ENCODE measurements at places on chromosomes 3 and 15.

- DNase-seq: no peak
Observed at GRCh38 chr3:45362758-45363157, 25.6 kb upstream of the LARS2 start.

GRCh38 chr15:55250392-55250791, 39.2 kb downstream of the RAB27A start:
- no peak for DNase-seq

GRCh38 chr3:23221136-23221535, 18.0 kb downstream of the UBE2E2 start:
- DNase-seq: no peak

- DNase-seq: no peak
Observed at GRCh38 chr15:50176869-50177268, 5.1 kb upstream of the SLC27A2 start.

DNA sequence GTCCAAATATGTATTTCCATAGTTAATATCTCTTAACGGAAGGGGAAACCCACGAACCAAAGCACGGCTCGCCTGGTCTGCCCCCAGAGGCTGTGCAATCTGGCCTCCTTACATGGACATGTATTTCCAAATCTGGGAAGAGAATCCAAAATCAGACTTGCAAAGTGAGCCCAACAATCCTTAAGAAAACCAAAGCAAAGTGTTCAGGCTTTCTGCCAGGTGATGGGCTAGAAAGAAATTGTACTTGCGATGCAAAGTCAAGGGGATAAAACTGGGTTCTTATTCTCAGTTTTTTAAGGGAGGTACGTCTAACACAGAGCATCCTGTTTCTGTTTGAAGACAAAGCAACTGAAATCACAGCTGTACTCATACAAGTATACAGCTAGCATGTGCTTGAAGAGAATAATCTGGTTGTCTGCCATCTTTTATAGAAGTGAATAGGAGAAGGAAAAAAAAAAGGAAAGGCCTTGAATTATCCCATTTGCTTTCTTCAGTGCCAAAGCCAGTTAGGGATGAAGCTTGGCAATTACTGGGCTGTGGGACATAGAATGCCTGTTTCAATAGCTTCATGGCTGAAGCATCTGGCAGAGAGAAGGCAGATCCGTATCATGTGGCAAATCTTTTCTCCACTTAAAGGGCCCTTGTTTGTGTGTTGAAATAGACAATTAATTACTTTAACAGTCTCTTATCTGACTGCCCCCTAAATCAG, 48.4 kb downstream of the LRIG1 start:
- DNase-seq: no peak

GRCh38 chr3:152960684-152961083, 125.8 kb downstream of the P2RY1 start:
- no peak for DNase-seq

- DNase-seq: no peak
Observed at GRCh38 chr3:160355826-160356225, 43.2 kb downstream of the IFT80 start.

DNA sequence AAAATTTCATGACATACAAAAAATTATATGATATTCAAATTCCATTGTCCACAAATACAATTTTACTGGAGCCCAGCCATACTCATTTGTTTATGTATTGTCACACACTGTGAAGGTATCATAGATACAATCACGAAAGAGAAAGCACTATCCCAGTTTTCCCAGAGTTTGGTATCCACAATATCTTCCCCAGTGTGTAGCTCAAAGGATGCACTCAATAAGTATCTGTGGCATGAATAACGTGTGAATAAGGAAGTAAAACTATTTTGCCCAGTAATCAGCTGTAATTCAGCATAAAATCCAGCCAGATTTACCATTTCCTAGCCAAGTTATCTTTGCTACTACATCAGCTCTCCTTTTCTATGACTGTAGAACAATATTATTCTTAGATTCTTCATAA, 131.3 kb upstream of the KCNMB2 start:
- DNase-seq: no peak

DNA sequence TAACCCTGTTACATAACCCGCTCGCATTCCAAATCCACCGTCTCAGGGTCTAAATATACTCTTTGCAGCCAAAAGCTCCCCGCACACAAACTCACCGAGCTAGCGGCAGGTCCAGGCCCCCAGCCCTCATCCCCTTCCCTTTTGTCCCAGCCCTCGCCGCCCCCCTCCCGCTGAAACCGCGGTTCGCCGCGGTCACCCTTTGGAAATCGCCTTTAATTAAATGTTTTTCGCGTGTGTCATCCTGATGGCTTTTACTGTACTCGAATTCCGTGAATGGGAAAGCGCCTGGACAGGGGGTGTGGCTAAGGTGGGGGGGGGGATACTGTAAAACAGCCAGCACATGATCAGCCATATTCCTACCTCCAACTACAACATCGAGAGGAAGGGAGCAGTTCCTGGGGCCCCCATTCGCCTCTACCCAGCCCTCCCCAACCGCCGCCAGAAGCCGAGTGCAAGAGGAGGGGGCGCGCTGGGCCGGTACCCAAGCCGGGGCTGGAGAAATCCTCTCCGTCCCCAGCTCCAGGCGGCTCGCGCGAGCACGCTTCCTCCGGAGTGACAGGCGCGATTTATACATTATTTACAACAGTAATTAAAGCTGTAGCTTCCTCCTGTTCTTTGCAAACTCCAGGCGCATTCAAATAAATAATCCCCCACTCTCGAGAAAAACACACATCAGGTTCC, 1.7 kb downstream of the RORA start:
- DNase-seq: no peak

- no peak for DNase-seq
Observed at GRCh38 chr3:15750143-15750542, 47.6 kb downstream of the ANKRD28 start.

DNA sequence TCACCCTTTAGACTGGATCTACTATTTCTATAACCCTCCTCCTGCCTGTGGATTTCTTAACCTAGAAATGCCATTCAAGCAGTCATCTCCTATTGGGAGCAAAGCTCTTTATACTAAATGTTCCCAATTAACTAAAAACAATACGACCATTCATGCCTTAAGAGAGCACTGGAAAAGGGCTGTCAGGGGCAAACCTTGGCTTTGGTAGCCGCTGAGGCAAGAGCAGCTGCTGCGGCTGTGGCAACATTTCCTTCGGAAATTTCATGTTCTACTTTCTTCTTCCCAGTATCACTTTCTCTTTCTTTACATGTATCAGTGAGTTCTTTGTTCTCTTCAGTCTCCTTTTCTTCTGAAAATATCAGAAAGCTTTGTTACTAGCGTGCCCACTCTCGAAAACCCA, 56.3 kb upstream of the CSPG5 start:
- DNase-seq: no peak

- no peak for DNase-seq
Observed at GRCh38 chr3:143658861-143659260, 189.4 kb downstream of the SLC9A9 start.

DNA sequence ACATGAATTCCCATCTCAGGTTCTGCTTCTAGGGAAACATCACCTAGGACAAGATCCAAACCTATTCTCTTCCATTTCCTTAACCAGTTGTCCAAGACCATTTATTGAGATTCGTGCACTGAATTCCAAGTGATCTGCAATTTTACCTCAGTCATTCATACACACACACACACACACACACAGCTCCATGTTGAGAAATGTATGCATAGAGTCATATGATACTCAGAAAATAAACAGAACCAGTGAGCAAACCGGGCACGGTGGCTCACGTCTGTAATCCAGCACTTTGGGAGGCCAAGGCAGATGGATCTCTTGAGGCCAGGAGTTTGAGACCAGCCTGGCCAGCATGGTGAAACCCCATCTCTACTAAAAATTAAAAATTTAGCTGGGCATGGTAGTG, 6.1 kb upstream of the KPNA1 start:
- DNase-seq: no peak

DNA sequence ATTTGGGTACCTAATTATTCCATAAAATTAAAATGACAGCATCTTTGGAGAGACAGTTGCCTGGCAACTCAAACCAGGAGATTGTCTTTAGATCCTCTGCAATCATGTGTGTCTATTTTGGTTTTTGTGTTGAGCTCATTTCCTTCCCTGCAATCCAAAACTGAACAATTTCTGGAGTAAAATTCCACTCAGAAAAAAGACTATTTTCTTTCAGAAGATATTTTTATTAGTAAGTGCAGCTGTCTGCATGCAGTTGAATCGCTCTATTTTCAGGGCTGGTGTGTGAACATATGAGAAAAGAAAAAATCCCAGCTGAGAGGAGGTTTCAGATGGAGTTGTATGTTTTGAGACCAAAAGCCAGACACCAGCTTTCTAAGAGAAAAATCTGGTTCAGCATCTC, 41.9 kb upstream of the DYNC1LI1 start:
- no peak for DNase-seq

DNA sequence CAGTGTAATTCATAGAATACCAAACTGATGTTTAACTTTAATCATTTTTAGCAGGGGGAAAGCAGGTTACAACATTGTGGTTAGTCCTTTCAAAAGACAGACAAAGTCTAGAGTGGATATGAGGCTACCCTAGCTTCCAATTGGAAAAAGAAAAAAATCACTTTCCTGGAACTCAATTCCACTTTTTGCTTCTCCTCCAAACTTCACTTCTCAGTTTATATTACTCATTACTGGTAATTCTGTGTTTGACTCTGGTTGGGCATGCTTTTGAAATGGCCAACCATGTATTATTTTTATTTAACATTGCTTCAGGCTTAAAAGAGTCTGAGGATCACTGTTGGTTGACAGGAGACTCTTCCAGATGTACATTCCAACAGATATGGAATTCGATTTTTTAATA, 84.8 kb downstream of the RAP2B start:
- DNase-seq: no peak

GRCh38 chr3:127829537-127829936, 7.2 kb upstream of the MGLL start:
- DNase-seq: no peak

- DNase-seq: no peak
Observed at GRCh38 chr3:106401666-106402490, 533.1 kb upstream of the CBLB start.

- DNase-seq: peak; percentile 36
Observed at GRCh38 chr15:41695750-41696436, 35.7 kb downstream of the MGA start.

DNA sequence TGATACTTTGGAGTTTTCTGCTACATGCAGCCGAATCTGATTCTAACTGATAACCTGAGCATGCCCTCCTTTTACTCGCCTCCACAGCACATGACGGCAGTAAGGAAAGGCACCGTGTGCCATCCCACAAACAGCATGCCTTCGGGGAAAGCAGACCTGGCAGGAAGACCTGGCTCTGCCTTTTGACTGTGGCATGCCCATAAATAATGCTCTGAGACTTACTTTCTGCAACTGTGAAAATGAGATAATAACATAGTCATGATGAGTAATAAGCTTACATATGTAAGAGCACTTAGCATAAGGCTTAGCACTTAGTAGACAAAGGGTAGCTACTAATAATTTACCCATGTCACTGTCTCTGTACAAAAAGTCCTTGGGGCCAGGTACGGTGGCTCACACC, 32.9 kb downstream of the MTHFS start:
- DNase-seq: no peak

- no peak for DNase-seq
Observed at GRCh38 chr15:63104727-63105126, 16.9 kb upstream of the LACTB start.

- no peak for DNase-seq
Observed at GRCh38 chr3:69932501-69932900, 67.0 kb upstream of the SAMMSON start.

DNA sequence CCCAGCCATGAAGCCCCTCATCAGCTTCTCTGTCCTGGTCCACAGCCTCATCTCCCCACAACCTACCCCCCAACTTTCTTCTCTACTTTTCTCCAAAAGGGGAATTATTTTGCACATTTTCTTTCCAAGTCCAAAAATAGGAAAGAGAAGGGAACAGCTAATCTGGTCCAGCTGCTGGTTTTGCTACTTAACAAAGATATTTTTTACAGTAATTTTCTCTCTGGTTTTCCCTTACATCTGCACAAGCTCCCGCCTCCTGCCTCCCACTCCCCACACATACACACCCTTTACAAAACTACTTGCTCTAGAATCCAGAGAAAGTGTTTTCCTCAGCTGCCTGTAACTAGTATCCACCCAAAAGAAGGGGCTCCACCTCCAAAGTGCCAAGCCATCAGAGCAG, 177.2 kb downstream of the POLR2M start:
- DNase-seq: no peak

DNA sequence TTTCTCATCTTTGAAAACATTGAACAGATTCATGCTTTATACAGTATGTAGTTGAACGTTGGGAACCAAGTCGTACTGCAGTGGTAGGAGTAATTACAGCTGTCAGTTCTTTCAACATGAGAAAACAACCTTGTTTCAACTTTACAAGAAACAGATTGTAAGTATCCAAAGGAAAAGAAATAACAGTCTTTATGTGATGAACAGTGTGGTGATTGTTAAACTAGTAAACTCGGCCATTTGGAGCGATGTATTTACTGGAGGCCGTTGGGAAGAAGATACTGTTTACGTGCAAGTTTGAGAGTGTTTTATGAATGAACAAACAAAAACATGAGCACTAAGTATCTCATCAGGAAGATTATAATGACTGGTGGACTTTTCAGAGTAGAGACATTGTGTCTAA, 48.4 kb downstream of the EPHA3 start:
- no peak for DNase-seq

DNA sequence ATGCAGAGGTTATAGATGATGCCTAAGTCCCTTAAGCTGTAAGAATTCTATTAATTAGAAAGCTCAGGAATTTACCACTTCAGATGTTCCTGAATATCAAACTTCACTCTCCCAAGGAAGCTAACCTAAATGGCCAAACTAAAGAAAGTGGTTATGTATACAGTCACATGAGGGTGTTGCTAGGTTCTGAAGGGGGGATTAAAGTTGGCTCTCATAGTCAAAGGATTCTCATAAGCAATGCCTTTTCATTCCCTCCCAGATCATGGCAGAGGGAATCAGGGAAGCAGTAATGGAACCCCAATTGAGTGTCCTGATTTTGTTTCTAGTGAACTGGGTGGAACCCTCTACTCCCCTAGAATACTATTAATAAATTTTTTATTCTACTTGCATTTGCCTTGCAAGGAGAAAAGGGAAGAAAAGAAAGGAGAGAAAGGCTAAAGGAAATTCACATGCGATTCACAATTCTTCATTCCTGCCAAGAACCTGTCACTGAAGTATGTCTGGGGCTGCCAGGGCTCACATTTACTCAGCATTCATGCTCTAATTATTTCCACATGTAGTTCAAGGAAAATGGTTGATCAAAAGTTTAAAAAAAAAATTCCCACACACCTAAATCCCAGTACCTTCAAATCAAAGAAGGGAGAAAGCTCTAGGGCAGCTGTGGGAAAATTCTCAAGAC, 25.1 kb downstream of the FSTL1 start:
- no peak for DNase-seq

DNA sequence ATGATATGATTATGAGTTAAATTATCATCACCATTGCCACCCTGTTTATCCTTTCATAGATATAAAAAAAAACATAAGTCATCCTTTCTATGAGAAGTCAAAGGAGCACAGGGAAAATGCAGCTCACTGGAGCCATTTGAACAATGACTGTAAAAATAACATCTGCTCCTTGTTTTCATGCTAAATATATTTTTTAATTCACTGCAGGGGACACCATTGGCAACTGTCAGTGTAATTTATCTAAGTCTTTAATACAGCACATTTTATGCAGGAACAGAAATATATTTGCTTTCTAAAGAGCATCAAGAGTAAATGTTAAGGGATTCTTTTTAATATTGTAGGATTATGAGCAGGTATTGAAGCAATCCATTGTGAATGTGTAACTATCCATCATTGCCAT, 371.3 kb downstream of the ZBBX start:
- no peak for DNase-seq

Measured in activated CD4-positive, alpha-beta T cell treated with anti-CD3 and anti-CD28 coated beads for 4 hours (primary cell).